ENCODE measurements at places on chromosomes 12 and 14. TPM values are rescaled to one million over a fixed set of nuclear protein-coding genes. Genes with fewer than 3 reads are reported as not detected.

GRCh38 chr12:56266693-56267442 is at the start of gene COQ10A:
COQ10A (plus strand) TSS chr12:56266942; CDS start chr12:56267119, 177 bp downstream.
- DNase-seq, result peak; percentile 92

DNA sequence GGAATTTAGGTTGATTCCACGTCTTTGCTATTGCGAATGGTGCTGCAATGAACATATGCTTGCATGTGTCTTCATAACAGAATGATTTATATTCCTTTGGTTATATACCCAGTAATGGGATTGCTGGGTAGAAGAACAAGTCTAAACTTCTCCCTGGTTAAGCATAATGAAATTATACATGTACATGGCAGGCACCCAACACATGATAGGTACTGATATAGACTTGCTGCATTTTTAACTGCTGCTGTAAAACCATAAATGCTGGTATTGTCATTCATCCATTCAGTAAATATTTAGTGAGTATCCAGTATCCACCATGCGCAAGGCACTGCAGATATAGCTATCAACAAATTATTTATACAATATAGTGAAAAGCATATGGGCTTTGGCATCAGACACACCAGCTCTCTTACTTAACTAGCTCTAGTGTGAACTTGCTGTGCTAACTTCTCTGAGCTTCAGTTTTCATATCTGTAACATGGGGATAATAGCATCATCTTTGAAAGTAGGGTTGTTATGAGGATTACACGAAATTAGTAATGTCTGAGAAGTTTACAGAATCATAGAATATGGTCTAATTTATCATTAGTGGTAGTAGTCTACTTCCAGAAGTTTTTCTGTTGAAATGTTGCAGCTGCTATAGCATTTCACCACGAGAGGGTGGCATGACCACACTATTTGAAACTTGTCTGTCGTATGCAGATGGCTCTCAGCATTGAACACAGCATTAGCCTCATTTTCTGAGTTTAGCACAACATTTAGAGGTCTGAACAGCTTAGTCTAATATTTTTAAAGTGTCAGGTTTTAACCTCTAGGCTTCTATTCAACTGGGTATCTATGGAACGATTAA is 32.0 kb upstream of the SEL1L start:
- DNase-seq, result no peak

GRCh38 chr14:73936548-73936947 is 13.3 kb downstream of the FAM161B start:
- no peak for DNase-seq

- DNase-seq, result no peak
These were observed 371.2 kb downstream of the BCL11B start for GRCh38 chr14:98900798-98901197.

- no peak for DNase-seq
These were observed 46.4 kb downstream of the RESF1 start for GRCh38 chr12:32005496-32006125.

GRCh38 chr12:56385873-56386272 is 23.2 kb upstream of the APOF start:
- no peak for DNase-seq

DNA sequence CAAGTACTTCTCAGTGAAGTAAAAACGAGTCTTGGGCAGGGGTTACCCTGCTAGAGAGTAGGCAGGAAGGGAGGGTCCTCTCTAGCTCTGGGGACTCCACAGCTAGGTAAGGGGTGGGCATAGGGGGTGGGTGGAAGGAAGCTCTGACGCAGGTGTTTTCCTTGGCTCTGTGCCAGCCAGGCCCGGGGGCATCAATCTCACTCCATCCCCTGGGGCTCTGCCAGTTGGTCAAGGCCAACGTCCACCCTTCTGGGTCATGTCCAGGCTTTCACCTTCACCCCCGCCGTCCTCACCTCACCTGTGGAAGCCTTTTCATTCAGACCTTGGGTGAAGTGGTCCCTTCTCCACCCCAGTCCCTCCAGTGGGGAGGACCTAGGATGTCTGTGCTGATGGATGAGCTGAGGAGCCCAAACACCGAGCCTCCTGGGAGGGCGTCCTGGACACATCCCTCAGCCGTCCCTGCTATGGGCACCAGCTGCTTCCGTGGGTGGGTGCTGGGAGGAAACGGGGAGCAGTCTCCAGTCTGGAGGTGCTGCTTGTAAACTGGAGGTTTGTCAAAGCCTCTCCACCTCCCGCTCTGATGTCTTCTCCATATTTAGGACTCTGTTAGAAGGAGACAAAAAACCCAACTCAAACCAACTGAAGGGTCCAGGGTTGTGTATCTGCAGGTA is 71.5 kb upstream of the SFSWAP start:
- DNase-seq, result peak; percentile 28

DNA sequence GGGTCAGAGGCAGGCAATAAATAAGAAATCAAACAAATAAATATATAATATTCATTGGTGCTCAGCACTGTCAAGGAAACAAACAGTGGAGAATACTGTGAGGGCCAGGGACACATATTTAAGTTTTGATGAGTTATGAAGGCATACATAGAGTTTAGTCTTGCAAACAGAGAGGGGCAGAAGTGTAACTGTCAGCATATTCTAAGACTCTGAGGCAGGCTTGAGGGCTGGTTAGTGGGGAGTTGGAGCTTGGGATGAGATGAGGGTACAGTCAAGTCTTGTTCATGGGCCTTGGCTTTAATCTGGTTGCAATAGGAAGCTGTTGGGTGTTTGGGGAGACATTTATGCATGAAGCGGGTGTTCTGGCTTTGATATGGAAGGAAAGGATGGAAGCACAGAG is 78.9 kb downstream of the PELI2 start:
- DNase-seq, result no peak

DNA sequence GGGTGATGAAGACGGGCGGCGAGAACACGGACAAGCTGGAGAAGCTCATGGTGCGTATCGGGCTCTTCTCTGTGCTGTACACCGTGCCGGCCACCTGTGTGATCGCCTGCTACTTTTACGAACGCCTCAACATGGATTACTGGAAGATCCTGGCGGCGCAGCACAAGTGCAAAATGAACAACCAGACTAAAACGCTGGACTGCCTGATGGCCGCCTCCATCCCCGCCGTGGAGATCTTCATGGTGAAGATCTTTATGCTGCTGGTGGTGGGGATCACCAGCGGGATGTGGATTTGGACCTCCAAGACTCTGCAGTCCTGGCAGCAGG is 1.9 kb downstream of the FZD10 start:
- DNase-seq, result no peak

- peak; percentile 55 for DNase-seq
These were observed 56.2 kb downstream of the SSPN start for GRCh38 chr12:26251600-26251999.

- no peak for DNase-seq
These were observed 461.6 kb downstream of the MED13L start for GRCh38 chr12:115815924-115816323.

DNA sequence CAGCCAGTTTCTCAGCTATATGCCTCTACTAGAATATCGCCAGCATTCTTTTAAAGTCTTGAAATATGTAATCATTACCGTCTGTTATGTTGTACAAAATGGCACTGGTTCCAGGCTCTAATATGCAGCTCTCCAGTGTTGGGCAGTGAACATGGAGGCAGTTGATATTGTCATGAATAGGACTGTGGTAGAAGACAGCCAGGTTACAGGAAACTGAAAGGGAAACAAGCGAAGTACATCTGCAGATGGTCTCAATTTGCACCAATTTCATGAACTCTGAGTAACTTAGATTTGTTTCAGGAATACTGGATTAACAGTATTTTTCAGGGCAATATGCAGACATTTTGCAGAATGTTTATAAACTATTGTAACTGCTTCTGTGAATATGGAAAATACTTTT is 13.4 kb upstream of the KLHL42 start:
- no peak for DNase-seq

- DNase-seq, result peak; percentile 53
These were observed 18.9 kb downstream of the PITPNM2 start for GRCh38 chr12:123131879-123132402.

DNA sequence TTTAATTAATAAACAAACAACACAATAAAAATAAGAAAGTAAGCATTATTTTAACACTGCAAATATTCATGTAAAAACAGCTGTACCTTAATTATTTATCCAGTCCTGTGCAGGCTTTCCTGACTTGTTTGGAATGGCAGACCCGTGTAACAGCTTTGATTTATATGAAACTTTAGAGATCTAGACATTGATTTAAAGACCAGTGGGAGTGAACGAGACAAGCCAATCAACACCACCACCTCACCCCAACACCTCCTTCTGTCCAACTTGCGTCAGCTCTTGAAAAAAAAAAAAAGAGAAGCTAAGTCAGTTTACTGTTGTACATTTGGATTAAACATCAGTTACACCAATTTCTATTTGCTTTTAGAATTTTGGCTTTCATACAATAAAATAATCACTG is 22.3 kb downstream of the SLC38A4 start:
- DNase-seq, result no peak

DNA sequence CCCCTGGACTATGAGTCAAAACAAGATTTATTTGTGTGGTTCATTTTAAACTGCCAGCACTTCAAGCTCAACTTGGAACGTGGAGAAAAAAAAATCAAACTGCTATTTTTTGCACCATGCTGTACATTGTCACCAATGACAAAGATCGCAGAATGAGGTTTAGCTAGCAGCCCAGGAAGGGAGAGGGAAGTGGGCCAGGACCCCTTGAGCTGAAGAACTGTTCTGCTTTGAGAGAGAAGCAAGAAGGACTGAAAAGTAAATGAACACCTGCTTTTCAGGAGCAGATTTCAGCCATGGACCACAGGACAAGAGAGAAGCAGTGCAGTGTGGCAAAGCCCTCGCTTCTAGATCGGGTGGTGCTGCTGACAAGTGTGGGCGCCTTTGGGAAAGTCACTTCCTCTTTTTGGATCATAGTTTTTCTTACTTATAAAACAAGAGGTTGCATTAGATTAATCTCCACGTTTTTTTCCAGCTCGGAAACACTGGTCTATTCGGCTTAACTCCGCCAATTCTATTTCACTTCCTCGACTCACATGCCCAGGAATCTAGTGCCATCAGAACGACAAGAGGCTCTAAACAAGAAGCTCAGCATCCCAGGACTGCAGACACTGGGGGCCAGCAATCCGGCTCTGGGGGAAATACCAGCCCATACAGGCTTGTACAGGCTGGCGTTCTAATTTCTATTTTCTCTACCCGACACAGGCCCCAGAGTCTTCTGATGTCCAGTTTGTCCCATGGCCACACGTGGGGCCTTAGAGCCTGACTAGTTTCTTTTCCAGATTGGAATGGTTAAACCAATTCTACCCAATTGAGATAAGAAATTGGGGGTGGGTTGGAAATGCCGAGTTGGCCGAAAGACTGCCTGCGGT is 129.9 kb downstream of the CRACR2A start:
- DNase-seq, result no peak

GRCh38 chr12:93115646-93116045 is 186.6 kb upstream of the EEA1 start:
- DNase-seq, result peak; percentile 44

DNA sequence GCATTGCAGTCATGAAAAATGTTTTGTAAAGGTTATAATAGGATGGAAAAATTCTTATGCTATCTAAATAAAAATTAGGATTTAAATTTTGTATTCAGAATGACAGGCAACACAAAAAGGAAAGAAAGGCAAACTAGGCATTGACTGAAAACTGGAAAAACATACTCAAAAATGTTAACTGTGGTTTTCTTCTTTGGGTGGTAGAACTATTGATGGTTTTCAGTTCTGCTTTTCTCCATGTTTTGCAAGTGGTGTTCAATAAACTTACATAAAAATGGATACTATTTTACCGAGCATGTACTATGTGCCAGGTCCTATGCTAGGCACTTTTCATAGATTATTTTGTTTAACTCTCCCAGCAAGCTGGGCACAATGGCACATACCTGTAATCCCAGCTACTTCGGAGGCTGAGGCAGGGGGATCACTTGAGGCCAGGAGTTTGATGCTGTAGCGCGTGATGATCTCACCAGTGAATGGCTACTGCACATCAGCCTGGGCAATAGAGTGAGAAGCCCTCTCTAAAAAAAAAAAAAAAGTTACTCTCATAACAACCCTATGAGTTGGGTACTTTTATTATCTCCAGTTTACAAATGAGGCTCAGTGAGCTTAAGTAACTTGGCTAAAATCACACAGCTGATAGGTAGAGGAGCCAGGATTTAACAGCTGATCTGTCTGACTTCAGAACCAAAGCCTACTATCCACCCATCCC is 26.3 kb upstream of the TCP11L2 start:
- no peak for DNase-seq

DNA sequence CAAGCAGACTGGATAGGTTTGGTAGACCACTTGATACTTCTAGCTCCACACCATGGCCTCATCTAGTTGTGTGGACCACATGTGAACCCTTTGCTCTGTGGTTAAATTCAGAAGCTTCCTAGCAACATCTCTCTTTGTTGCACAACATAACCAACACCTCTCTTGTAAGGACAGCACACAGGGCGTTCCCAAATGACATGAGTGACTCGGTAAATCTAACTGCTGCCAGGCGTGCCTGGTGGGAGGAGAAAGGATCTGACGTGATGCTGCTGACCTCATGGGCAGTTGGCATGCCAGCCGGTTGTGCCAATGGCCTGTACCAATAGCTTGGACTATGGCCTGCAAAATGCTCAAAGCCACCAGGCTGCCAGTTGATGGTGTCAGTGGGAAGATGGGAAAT is 93.8 kb downstream of the CPSF2 start:
- no peak for DNase-seq

- DNase-seq, result no peak
These were observed 176.3 kb downstream of the ANO4 start for GRCh38 chr12:100970894-100971293.

DNA sequence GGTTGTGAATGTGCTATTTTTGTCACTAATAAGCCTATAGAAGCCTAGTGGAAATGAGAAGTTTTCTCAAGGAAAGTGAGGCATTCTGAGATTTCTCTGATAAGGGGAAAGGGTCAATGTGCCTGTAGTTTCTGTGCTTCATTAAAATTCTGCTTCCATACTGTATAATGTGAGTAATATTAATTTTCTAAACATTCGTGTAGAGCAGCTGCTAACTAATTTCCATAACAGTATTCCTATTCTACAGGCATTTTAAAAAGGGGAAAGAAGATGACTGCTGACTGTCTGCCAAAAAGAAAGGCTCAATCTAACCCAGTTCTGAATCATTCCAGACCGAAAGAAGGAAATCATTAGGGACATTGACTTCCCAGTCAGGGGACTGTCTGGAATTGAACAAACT is 293.3 kb upstream of the TMPO start:
- DNase-seq, result no peak

DNA sequence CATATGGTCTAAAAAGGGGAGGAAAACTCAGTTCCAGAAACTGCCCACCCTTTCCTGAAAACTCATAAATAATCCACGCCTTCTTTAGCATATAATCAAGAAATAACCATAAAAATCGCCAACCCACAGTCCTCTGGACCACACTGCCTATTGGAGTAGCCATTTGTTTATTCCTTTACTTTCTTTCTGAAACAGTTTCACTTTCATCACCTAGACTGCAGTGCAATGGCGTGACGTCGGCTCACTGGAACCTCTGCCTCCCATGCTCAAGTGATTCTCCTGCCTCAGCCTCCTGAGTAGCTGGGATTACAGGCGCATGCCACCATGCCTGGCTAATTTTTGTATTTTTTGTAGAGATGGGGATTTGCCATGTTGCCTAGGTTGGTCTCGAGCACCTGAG is 44.2 kb downstream of the CLMN start:
- no peak for DNase-seq

LRRIQ1 gene
- polyA plus RNA-seq, result 0.26 TPM

PRB3 gene
- polyA plus RNA-seq, result not detected

NPFF gene
- polyA plus RNA-seq, result not detected

SLC10A1 gene
- polyA plus RNA-seq, result not detected

MSI1 gene
- 2.4 TPM for polyA plus RNA-seq

NFKBIA gene
- polyA plus RNA-seq, result 64.3 TPM

PLEKHH1 gene
- polyA plus RNA-seq, result 3.4 TPM

C12orf56 gene
- polyA plus RNA-seq, result not detected

CFL2 gene
- 381 TPM for polyA plus RNA-seq
